ENCODE measurements at places on chromosomes 11 and 22. TPM values are rescaled to one million over a fixed set of nuclear protein-coding genes. Genes with fewer than 3 reads are reported as not detected.

- H3K36me3 ChIP-seq = peaks cover 2% of the 10 kb centered on the region
- H3K27ac ChIP-seq = no peak overlapping the region
- H3K4me3 ChIP-seq = no peak overlapping the region
These were observed 34.3 kb downstream of the MRTFA start for GRCh38 chr22:40602231-40602630.

Gene SLC17A6
- total RNA-seq = not detected

DNA sequence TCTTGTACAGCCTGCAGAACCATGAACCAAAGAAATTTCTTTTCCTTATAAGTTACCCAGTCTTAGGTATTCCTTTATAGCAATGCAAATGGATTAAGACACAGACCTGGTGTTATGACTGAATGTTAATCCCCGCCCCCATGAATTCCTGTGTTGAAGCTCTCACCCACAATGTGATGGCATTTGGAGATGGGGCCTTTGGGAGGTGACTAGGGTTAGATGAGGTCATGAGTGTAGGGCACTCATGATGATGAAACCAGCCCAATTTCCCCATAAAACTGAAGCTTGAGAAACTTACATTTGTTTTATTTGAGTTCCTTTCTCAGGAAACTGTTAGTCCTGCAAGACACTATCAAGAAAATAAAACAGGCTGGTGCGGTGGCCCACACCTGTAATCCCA lies 115.8 kb upstream of the THY1 start:
- H3K27ac ChIP-seq = no peak overlapping the region
- H3K4me3 ChIP-seq = no peak overlapping the region
- H3K4me1 ChIP-seq = peaks cover under 1% of the 10 kb centered on the region
- H3K36me3 ChIP-seq = no peaks in the 10 kb centered on the region
- H3K27me3 ChIP-seq = peaks cover 16% of the 10 kb centered on the region
- DNase-seq = no peak

GRCh38 chr11:81072273-81072672 lies 1631.4 kb upstream of the TENM4 start:
- no peaks in the 10 kb centered on the region for H3K27me3 ChIP-seq
- H3K4me3 ChIP-seq = no peak overlapping the region
- H3K4me1 ChIP-seq = no peaks in the 10 kb centered on the region
- no peak overlapping the region for H3K27ac ChIP-seq

Gene MS4A4E
- total RNA-seq = not detected

Gene MPZL2
- total RNA-seq = 18.8 TPM

DNA sequence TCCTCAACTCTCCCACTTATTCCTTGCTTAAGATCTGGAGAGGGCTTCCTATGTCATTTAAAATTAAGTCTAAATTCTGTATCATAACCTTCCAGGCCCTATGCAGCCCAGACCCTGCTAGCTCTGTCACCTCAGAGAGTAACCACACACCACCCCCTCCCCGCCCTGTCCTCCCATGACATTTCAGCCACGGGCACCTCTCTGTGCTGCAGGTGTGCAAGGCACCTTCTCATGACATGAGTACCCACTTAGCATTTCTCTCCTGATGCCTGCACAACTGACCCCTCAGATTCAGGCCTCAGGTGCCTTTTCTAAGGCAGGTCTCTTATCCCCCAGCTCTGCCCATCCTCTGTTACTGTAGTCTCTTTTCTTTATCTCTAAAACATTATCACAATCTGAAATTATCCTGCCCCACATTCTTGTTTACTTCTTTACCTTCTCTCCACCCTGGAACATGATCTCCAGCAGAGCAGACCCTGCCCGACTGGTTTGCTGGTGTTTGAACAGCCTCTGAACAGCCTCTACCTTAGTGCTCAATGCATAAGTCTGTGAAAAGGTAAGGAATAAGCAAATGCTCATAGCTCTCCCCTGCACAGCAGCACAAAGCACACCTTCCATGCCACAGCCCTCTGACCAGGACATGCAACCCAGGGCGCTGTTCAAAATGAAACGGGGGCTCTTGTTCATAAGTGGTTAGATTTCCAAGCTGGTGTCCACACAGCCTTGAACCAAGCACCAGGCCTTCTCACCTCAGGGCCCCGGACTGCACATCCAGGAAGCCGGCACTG lies 196.1 kb upstream of the B3GAT1 start:
- H3K36me3 ChIP-seq = no peaks in the 10 kb centered on the region
- no peak overlapping the region for H3K27ac ChIP-seq
- DNase-seq = no peak
- H3K4me3 ChIP-seq = no peak overlapping the region
- H3K27me3 ChIP-seq = peaks cover 8% of the 10 kb centered on the region
- H3K4me1 ChIP-seq = no peaks in the 10 kb centered on the region

GRCh38 chr11:123362186-123362585 lies 67.9 kb upstream of the GRAMD1B start:
- H3K27me3 ChIP-seq = peaks cover 81% of the 10 kb centered on the region
- DNase-seq = no peak
- peaks cover 27% of the 10 kb centered on the region for H3K4me1 ChIP-seq
- no peak overlapping the region for H3K4me3 ChIP-seq
- H3K36me3 ChIP-seq = peaks cover 8% of the 10 kb centered on the region
- no peak overlapping the region for H3K27ac ChIP-seq

DNA sequence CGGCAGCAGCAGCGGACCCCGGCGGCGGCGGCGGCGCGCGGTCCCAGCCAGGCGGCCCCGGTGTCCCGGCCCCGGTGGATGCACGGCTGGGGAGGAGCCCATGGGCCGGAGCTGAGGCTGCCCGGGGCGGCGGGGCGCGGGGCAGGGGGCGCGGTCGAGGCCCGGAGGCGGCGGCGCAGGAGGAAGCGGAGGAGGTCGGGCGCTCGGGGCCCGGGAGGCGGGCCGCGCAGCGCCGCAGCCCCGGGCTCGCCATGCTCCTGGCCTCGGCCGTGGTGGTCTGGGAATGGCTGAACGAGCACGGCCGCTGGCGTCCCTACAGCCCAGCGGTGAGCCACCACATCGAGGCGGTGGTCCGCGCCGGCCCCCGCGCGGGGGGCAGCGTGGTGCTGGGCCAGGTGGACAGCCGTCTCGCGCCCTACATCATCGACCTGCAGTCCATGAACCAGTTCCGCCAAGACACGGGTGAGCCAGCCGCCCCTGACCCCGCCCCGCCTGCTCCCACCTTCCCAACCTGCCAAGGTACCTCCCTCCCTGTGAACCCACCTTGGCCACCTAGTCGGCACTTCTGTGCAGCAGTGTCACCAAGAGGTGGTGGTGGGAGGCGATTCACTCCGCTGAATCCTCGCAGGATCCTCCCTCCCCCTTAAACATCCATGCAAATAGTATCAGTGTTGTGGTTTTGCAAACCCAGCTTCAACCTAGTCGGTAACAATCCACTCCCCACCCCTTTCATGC lies 580 bp downstream of the DTX4 start:
- H3K36me3 ChIP-seq = no peaks in the 10 kb centered on the region
- H3K27me3 ChIP-seq = peaks cover 32% of the 10 kb centered on the region
- peaks cover 9% of the 10 kb centered on the region for H3K4me1 ChIP-seq
- H3K27ac ChIP-seq = peak overlapping the region; percentile 30
- peak overlapping the region; percentile 75 for H3K4me3 ChIP-seq

DNA sequence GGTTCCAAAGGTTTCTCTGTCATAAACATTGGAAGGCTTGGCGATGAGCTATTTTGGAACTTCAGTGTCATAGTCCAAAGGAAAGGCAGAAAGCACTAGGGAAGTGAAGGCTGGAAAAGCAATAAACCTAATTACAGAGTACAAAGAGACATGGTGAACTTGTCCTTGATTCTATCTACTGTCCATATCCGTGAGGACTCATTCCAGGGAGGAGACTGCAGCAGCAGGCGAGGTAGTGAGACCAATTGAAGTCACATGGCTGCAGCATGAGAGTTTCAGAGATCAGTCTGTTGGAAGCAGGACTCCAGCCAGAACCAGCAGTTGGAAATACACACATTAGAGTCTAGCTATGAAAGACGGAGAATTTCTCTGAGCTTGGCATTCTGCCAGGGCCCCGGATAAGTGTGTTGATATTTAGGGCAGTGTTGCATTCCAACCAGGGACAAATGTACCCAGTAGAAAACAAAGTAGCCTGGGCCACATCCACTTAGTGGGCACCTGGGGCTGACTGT lies 54.1 kb upstream of the ARHGAP42 start:
- no peak overlapping the region for H3K27ac ChIP-seq
- DNase-seq = no peak
- no peaks in the 10 kb centered on the region for H3K4me1 ChIP-seq
- no peaks in the 10 kb centered on the region for H3K36me3 ChIP-seq
- no peak overlapping the region for H3K4me3 ChIP-seq

- H3K4me1 ChIP-seq = peaks cover 91% of the 10 kb centered on the region
- peak overlapping the region; percentile 62 for H3K4me3 ChIP-seq
- H3K27me3 ChIP-seq = no peaks in the 10 kb centered on the region
- no peak for DNase-seq
- H3K27ac ChIP-seq = peak overlapping the region; percentile 87
These were observed 6.5 kb downstream of the SF1 start for GRCh38 chr11:64771861-64772260.

- no peak for DNase-seq
- H3K27me3 ChIP-seq = no peaks in the 10 kb centered on the region
- H3K4me3 ChIP-seq = no peak overlapping the region
- peaks cover 13% of the 10 kb centered on the region for H3K4me1 ChIP-seq
- H3K27ac ChIP-seq = no peak overlapping the region
- H3K36me3 ChIP-seq = no peaks in the 10 kb centered on the region
These were observed 78.3 kb upstream of the KCNQ1OT1 start for GRCh38 chr11:2777871-2778629.

DNA sequence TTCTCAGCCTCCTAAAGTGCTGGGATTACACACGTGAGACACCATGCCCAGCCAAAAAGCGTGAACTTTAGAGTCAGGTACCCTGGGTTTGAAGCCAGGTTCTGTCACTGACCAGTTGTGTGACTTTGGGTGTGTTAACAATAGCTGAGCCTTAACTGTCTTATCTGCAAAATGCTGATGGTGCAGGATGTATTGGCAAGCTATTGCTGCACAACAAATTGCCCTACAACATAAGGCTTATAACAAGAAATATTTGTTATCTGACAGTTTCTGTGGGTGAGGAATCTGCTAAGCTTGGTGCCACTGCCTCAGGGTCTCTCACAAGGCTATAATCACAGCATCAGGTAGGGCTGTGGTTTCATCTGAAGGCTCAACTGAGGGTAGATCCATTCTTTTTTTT lies 21.9 kb downstream of the SYNGR1 start:
- no peak for DNase-seq
- H3K4me3 ChIP-seq = no peak overlapping the region

Gene OR56A1
- total RNA-seq = not detected

Gene ZNF214
- not detected for total RNA-seq

Gene SUSD2
- 0.56 TPM for total RNA-seq

DNA sequence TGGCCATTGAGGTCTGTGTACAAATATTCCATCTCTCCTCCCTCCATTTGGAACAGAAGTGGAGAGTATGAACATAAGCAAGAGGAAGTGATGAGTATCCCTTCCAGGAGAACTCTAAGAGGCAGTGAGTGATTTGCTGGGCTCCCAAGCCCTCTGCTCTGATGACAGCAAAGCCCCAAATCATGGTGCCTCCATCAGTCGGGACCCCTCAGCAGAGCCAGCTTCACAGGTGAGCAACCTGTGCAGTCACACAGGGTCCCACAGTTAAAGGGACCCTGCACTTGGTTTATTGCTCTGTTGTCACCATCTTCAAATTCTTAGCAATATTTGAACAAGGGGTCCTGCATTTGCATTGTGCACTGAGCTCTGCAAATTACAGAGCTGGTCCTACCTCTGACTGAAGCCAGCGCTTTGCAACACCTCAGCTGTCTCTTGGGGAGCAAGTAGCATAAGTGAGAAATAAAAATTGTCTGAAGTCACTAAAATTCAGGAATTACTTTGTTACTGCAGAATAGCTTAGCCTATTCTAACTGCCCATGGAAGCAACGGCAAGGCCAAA lies 466.4 kb downstream of the MN1 start:
- no peak overlapping the region for H3K27ac ChIP-seq
- H3K27me3 ChIP-seq = peaks cover 13% of the 10 kb centered on the region
- DNase-seq = no peak
- peaks cover 2% of the 10 kb centered on the region for H3K4me1 ChIP-seq

- DNase-seq = peak; percentile 72
- peaks cover 13% of the 10 kb centered on the region for H3K27me3 ChIP-seq
- no peak overlapping the region for H3K4me3 ChIP-seq
- peaks cover 1% of the 10 kb centered on the region for H3K4me1 ChIP-seq
These were observed 85.5 kb downstream of the ST3GAL4 start for GRCh38 chr11:126440792-126441514.

DNA sequence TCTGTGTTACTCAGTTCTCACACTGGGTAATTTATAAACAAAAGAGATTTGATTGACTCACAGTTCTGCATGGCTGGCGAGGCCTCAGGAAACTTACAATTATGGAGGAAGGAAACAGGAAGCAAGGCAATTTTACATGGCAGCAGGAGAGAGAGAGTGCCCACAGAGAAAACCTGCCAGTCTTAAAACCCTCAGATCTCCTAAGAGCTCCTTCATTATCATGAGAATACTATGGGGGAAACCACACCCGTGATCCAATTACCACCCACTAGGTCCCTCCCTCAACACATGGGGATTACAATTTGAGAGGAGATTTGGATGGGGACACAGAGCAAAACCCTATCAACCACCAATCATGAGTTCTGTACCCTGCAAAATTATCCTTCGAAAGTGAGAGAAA lies 1180.8 kb downstream of the JRKL start:
- H3K4me3 ChIP-seq = no peak overlapping the region
- no peak for DNase-seq
- no peaks in the 10 kb centered on the region for H3K4me1 ChIP-seq
- H3K27ac ChIP-seq = no peak overlapping the region

- no peaks in the 10 kb centered on the region for H3K4me1 ChIP-seq
- H3K36me3 ChIP-seq = no peaks in the 10 kb centered on the region
- no peak for DNase-seq
These were observed 116.9 kb downstream of the SOX6 start for GRCh38 chr11:16239141-16240105.

DNA sequence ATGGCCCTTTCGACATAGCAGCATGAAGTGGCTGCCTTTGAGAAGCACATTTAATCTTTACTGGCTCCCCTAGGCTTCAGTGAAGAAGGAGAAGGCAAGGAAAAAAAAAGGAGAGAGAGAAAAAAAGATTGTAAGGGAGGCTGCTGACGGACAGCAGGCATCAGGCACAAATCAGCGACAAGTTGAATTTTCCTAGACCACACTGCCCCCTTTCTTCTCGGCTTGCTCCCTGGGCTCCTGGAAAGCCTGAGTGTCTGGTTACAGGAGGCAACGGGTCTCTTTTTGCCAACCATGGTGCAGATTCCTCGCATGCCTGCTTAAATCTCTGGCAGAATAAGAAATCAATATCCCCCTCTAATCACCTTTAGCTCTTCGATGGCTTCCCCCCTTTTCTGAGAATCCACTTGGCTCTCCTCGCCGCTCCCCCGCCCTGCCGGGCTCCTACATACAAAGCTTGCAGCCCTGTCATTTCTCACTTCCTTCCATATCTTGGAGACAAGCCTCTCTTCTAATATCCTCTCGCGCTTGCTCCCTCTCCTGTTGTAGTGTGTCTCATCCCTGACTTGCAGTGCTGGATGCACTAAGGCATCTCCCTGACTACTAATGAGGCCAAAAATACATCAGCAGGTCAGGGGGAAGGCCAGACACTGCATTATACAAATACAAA lies 14.3 kb downstream of the BLID start:
- H3K4me3 ChIP-seq = no peak overlapping the region
- peaks cover 34% of the 10 kb centered on the region for H3K27me3 ChIP-seq
- no peak overlapping the region for H3K27ac ChIP-seq
- peaks cover 8% of the 10 kb centered on the region for H3K4me1 ChIP-seq
- no peaks in the 10 kb centered on the region for H3K36me3 ChIP-seq

All from activated naive CD8-positive, alpha-beta T cell treated with anti-CD3 and anti-CD28 coated beads for 36 hours (primary cell).